ENCODE measurements at places on chromosomes 1 and 21.

GRCh38 chr1:197302775-197303174 is 34.7 kb downstream of the CRB1 start:
- DNase-seq: no peak

GRCh38 chr1:11731691-11732283 is 4.1 kb upstream of the AGTRAP start:
- peak; percentile 44 for DNase-seq

DNA sequence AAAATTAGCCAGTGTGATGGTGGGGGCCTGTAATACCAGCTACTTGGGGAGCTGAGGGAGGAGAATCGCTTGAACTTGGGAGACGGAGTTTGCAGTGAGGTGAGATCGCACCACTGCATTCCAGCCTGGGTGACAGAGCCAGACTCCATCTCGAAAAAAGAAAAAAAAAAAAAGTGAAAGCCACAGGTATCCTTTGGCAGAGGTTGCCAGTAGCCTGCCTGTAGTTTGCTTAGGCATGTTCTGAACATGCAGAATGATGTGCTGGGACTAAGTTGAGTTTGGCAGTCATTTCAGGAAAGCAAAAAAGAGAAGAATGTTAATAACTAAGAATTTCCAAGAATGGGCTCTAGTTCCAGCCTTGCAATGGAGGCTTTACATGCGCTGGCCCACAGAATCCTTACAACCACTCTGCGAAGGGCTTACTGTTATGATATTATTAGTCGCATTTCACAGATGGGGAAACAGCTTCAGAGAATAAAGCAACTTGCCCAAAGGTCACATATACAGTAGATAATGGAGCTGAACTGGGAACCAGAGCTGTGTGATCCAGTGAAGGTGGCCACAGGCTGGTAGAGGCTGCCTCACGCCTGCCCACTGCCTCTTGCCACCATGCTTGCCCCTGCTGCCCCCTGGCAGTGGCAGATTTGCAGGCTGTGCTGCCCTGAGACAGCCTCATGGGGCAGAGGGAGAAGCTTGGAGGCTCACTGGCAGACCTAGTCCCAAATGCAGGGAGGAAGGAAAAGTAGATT is 66.5 kb upstream of the LYST start:
- DNase-seq: no peak

GRCh38 chr1:153100245-153100644 is 5.9 kb upstream of the SPRR2E start:
- DNase-seq: no peak

DNA sequence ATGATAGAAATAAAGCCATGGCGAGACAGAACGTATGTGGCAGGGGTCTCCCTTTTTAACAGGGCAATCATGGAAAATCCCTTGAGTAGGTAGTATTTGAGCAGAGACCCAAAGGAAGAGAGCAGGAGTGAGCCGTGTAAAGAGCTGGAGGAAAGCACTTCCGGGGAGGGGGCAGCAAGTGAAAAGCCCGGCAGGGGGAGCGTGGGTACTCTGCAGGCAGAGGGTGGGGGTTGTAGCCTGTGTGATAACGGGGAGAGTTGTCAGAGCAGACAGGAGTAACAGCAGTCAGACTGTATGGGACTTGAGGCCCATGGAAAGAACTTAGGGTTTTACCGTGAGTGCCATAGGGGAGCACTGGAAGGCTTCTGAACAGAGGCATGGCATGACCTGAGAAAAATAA is 51.1 kb upstream of the LDLRAP1 start:
- no peak for DNase-seq

GRCh38 chr1:28148880-28149195 is 27.7 kb downstream of the PTAFR start:
- no peak for DNase-seq

DNA sequence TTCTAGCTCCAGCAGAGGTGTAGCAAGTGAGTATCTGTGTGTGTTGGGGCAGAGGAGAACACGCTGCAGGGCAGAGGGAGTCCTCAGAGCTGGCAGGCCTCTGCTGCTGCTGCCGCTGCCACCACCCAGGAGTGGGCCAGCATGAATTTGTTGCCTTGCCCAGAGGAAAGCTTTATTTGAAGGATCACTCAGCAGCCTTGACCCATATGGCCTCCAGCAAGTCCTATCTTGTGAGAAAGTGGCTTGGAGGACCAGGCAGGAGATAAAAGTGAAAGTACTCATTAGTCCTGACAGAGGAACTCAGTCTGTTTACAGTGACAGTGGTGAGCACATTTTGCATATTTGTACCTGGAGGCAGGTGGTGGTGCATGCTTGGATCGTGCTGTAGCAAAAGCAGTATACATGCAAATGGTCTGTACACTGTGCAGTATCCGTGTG is 3.1 kb downstream of the TRAF5 start:
- peak; percentile 36 for DNase-seq

DNA sequence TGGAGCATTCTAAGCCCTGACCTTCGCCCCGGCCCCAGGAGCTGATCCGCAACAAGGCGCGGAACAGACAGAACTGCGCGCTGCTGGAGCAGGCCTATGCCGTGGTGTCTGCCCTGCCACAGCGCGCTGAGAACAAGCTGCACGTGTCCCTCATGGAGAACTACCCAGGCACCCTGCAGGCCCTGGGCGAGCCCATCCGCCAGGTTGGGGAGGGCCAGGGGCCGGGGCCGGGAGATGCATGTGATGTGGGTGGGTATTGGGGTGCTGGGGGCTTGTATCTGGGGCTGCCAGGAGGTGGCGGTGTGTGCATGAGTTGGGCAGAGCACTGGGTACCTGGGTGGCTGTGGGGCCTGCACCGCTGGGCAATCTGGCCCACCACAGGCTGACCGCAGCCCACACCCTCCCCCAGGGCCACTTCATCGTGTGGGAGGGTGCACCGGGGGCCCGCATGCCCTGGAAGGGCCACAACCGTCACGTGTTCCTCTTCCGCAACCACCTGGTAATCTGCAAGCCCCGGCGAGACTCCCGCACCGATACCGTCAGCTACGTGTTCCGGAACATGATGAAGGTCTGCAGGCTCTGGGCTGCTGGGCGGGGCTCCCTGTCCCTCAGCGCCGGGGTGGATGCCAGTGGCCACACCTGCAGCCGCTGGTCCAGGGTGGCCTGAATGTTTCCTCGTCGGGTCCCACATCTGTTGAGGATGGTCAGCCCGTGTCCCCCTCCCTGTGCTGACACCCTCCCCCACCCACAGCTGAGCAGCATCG is 65.8 kb downstream of the TRIM11 start:
- DNase-seq: peak; percentile 14

- DNase-seq: no peak
Measured at GRCh38 chr21:42763581-42764442, 110.4 kb downstream of the PDE9A start.

- DNase-seq: no peak
Measured at GRCh38 chr21:35963920-35964451, 96.3 kb downstream of the SETD4 start.

DNA sequence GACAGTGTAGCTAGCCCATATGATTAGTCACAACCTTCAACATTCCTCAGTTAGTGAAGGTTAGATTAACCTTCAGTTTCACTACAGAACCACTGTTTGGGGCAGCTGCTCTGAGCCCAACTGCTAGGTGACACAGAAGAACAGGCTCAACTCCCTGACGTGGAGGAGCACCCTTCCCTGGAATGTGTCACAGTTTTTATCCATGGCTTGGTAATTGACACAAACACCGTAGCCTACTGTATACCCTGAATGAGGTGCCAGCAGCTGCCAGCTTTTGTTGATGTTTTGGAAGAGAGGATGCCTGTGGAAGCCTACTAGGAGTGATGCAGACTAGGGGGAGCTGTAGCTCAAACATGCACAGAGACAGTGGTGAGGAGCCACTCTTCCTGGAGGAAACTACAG is 56.6 kb upstream of the CR2 start:
- no peak for DNase-seq

GRCh38 chr1:22832414-22832786 is 121.8 kb downstream of the EPHB2 start:
- DNase-seq: no peak

GRCh38 chr1:203913073-203913521 is 51.7 kb downstream of the SNRPE start:
- no peak for DNase-seq

DNA sequence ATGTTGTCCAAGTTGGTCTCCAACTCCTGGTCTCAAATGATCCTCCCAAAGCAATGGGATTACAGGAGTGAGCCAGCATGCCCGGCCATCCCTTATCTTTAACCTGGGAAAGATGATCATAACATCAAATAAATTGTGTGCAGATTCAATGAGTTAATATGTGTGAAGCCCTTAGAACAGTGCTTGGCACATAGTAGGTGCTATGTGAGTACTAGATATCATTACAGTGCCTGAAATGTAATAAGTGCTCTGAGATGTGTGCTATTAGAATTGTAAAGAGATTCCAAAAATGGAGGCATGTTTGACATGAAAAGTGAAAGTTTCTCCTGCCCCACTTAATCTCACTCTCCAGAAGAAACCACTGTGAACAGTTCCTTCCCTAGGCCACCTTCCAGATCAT is 71.8 kb downstream of the RUNX3 start:
- no peak for DNase-seq

DNA sequence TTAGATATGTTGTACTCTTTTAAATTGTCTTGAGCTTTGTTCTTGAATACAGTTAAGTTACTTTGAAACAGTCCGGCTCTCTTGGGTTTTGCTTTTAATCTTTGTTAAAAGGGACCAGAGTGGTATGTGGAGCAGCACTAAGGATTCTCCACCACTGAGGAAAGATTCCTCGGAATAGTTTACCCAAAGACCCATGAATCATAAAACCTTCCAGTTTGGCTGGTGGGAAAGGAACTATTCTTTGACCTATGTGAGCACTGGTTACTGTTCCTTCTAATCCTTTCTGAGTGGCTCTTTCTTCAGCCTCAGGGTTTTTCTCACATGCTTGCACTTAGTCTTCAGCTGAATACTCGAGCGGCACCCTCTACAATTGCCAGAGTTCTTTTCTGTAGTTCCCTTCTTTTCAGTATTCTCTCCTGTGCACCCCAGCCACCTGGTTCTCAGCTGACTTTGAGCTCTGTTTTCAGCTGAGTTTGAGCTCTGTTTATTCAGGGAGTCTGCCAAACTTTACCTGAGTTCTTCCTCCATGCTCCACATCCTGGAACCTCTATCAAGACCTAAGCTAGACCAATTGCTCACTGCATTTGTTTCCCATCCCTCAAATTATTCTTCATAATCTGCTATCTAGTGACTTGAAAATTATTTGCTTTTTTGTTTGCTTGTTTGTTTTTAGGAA is 253.8 kb upstream of the PLXNA2 start:
- DNase-seq: no peak

- DNase-seq: no peak
Measured at GRCh38 chr1:147246910-147247655, 4.6 kb downstream of the CHD1L start.

DNA sequence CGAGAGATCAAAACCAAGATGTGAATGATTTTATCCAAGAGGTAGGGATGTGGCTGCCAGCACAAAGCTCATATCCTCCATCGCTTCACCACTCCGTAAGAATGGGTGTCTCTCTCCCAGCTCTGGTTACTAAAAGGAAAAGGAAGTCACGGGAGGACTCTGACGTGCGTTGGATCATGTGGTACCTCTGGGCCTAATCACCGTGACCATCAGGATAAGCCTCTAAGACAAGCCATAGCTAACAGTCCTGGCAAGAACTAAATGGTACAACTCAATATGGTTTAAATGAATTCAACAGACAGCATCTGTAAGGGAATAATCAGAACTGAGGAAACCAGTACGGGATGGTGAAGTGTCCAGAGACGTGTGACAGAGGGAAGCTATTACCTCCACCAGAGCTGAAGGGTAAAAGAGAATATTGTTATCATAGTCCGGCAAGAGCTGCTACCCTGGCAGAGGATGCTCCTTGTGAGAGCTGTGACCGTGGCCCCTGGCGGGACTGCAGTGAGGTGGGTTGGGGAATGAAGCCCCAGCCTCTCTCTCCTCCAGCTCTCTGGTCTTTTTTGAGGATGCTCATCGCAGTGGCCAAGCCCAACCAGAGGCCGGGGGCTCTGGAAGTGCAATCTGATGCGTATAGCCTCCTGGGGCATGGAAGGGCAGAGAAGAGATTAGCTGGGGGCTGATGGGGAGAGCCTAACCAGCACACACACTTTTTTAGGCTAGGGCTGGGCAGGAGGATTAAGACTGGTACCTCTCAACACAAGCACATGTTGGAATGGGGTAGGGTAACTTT is 54.2 kb downstream of the KIAA1614 start:
- DNase-seq: no peak

- no peak for DNase-seq
Measured at GRCh38 chr1:202991112-202991511, 16.1 kb upstream of the TMEM183A start.

GRCh38 chr21:39084979-39085729 is 98.1 kb downstream of the PSMG1 start:
- no peak for DNase-seq

GRCh38 chr1:43473463-43473862 is 19.7 kb upstream of the HYI start:
- no peak for DNase-seq

DNA sequence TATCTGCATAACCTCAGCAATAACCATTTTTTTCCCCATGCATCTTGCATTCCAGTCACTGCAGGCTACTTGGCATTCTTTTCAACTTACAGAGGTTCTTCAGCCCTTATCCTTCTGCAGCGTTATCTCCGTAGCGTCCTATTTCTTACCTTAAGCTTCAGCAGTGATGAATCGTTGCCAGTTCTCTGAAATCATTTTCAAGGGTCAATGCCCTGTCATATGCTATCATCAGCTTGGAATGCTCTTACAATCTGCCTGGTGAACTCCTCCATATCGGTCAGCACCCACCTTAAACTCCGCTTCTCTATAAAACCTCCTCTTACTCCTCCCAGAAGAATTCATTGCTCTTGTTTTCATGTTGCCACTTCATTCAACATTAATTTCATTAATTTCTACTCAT is 105.1 kb upstream of the DPH5 start:
- no peak for DNase-seq

DNA sequence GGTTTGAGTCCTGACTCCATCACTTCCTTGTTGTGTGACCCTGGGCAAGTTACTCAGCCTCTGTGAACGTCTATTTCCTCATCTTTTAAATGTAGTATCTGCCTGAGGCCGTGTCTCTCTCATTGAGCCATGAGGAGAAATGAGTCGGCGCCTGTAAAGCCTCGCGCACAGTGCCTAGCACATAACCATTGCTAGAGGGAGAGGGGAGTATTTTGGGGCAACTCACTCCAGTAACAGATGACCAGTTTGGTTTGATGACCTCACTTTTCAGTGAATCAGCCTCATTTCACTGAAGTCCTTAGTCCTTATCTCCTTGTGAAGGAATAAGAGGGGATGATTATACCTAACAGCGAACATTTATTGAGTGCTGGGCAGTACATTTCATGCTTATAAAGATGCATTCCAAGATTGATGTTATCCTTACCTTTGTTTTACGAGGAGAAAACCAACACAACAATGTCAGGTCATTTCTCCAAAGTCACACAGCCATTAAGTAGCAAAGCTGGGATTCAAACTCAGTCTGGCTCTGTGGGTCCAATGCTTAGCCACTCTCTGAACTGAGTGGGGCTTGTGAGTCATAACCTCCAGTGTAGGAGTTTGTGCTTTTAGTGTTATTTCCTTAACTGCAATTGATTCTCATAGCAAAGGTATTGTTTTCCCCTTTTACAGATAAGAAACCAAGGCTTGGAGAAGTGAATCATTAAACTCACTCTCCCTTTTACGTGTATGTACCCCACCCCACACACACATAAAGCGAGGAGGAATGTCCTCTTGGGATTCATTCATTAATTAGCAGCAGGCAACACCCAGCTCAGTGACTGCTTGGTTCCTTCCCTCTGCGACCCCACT is 25.9 kb downstream of the KCNC4 start:
- DNase-seq: no peak

- no peak for DNase-seq
Measured at GRCh38 chr1:184785529-184785928, 30.9 kb upstream of the EDEM3 start.

GRCh38 chr1:204692325-204692840 is 6.8 kb upstream of the LRRN2 start:
- DNase-seq: no peak
